ENCODE measurements at places on chromosomes 7 and 10.

- no peak for DNase-seq
Measured at GRCh38 chr7:3655635-3656034, 354.6 kb downstream of the SDK1 start.

GRCh38 chr7:143416565-143417149 lies 8.0 kb upstream of the EPHA1 start:
- peak; percentile 71 for DNase-seq

DNA sequence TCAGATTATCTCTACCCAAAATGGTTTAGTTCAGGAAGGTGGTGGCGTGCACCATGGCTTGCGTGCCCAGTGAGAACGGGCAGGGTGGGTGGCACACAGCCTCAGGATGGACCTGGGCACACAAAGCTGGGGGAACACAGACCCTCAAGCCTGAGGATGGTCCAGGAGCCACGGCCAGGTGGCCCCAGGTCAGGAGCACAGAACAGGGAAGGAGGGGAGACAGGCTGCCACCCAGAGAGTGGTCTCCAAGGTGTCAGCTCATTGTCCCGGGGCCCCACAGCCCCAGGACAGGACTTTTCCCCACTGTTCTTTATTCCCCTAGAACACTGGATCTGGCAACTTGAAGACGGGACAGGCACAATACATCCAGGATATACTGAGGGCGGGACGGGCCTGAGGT lies 75.6 kb upstream of the MGMT start:
- DNase-seq, result no peak

- no peak for DNase-seq
Measured at GRCh38 chr7:107230334-107230733, 61.5 kb downstream of the HBP1 start.

DNA sequence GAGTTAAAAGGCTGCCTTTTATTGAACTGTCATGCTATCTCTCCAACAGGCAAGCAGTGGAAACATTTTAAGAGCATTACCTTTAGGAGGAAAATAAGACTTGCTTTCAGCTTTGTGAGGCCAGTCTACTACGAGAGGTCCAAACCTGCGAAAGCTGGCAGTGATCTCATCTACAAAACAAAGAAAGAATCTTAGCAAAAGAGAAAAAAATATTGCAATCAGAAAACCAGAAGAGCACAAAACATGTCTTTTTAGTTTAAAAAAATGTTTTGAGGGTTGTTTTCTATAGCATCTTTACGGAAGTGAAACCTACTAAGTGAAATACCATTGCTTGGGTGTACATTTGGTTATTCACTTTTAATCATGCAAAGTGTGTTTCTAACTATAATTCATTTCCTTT lies 147.9 kb downstream of the CPEB3 start:
- DNase-seq, result no peak
